ENCODE measurements at places on chromosomes 7 and 10.

- DNase-seq, result no peak
Measured at GRCh38 chr10:120479506-120479905, 22.5 kb downstream of the PLPP4 start.

GRCh38 chr7:145123502-145123901 lies 287.6 kb upstream of the TPK1 start:
- no peak for DNase-seq

GRCh38 chr10:3750854-3751253 lies 34.2 kb downstream of the KLF6 start:
- DNase-seq, result no peak

- no peak for DNase-seq
Measured at GRCh38 chr7:12800486-12800885, 113.1 kb downstream of the ARL4A start.

- DNase-seq, result no peak
Measured at GRCh38 chr7:49088017-49088416, 163.7 kb downstream of the CDC14C start.

DNA sequence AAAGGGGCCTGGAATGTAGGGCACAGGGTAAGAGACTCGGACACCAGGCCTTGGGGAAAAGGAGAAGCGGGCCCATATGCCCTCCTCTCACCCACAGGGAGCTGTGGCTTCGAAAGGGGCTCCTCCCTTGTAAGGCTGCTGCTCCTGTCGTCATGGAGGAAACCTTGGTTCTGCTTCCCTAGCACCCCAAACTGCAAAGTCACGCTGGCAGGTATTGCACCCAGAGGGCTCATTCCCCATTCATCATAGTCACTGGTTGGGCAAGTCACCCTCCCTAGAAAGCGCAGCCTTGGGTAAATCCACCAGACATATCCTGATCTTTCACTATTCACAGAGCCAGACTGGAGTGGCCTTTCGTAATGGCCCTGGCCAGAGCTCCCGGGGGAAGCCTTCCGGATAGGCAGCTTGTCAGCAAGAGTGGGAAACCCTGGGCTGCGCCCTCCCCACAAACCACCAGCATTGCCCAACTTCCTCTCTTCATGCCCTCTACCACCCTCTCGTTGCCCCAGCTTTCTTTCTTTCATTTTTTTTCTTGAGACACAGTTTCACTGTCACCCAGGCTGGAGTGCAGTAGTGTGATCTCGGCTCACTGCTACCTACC lies 121.0 kb downstream of the HIP1 start:
- DNase-seq, result no peak

DNA sequence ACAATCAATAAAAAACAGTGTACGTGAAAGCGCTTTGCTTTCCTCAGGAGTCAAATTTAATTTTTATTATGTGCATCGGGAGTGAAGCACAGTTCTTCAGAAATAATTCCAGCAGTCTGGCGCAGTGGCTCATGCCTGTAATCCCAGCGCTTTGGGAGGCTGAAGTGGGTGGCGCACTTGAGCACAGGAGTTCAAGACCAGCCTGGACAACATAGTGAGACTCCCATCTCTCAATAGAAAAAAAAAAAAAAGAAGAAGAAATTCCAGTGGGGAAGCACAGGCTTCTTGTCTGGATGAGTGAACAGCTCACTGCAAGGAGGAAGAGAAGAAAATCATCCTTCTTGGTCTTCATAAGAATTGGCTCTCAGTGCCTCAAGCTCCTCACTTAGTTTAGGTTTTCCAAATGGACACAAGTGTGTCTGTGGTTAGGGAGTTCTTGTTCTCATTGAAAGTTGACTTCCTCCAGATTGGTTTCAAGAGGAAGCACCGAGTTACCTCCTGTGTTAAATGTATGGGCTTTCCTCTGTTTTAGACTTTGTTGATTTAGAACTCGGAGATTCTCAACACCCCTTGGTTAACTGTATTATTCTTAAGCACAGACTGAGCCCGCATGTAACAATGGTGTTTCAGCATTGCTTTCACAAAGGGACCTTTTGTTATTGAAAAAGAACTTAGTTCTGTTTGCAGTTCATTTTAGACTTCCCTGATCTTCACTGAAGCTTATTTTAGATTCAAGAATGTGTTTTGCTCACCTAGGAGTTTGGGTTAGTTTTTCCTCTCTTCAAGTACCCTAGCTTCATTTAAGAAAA lies 28.0 kb downstream of the LMTK2 start:
- DNase-seq, result no peak

Data from GM13976 (cell line).